ENCODE measurements at places on chromosomes 1 and 21.

DNA sequence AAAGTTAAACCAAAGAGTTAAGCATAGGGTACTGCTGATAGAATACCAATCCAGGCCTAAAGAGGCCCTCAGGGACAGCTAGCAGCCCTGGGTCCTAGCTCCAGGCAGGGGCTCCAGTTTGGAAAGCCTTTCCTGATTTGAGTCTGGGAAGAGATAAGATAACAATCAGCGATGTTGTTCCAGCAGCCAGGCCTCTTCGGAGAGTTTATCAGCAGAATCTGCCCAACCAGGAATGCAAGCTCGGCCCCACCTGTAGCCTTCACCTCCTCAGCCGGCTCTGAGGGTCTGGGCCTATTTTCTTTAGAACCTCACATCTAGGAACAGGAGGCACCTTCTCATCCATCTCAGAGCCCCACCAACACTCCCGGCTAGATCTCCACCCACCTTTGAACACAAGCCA is 42.6 kb downstream of the PLEKHA6 start:
- no peak for DNase-seq

DNA sequence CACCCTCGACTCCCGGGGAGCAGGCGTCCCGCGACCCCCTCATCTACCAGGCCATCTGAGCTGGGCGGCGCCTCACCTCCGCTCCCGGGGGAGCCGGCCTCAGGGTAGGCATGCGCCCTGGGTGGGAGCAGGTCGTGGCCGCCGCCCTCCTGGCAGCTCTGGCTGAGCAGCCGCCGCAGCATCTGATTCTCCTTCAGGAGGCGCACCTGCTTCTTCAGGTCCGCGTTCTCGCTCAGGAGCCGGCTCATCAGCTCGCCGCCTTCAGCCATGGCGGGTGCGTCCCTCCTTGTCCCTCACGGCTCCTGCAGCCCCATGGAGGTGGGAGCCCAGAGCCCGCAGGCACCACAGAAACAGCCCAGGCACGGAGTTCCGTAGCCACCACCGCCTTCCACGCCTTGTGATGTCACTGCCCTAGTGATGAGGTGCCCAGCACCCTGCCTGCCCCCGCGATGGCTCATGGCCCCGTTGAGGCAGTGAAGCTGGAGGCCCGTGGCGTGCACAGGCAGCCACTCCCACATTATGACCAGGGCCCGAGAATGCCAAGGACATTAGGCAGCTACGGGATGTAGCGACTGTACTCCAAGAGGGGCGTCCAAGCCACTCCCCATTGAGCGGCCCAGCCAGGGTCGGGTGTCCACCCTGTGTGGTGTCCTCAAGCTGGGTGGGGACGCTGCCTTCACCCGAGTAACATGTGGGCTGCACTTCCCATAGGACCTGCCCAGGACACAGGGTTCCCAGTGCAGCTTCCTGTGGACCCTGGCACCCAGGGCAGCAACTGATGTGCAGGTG is 1.5 kb downstream of the SPATC1L start:
- DNase-seq = no peak

- no peak for DNase-seq
These were observed 93.8 kb downstream of the CHD1L start for GRCh38 chr1:147336291-147336690.

GRCh38 chr1:231844986-231845502 is 218.5 kb downstream of the DISC1 start:
- no peak for DNase-seq

DNA sequence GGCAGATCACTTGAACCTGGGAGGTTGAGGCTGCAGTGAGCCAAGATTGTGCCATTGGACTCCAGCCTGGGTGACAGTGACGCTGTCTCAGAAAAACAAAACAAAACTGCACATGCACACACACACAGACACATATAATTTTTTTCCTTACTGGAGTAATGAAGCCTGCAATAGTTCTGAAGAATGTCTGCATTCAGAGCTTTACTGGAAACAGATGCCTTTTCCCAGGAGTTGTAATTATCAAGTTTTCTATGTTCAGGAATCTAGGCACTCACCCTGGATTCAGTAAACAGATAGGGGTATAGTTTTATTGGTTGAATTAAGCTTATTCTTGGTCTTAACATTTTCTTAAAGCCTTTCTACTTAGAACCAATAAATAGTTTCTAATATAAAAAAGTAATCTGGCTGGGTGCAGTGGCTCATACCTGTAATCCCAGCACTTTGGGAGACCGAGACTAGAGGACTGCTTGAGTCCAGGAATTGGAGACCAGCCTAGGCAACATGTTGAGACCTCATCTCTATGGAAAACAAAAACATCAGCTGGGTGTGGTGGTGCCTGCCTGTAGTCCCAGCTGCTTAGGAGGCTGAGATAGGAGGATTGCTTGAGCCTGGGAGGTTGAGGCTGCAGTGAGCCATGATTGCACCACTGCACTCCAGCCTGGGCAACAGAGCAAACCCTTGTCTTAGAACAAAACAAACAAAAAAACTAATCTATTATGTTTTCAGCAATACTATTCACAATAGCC is 15.8 kb downstream of the SPEN start:
- DNase-seq = no peak

DNA sequence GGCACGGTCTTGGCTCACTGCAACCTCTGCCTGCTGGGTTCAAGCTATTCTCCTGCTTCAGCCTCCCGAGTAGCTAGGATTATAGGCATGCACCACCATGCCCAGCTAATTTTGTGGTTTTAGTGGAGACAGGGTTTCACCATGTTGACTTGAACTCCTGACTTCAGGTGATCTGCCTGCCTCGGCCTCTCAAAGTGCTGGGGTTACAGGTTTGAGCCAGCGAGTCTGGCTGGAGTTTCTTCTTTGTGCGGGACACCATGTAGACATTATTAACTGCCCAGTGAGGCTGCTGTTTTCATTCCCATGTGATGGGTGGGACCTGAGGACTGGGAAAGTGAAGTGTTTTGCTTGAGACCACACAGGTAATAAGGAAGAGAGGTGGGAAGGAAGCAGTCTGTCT is 23.3 kb downstream of the PLA2G5 start:
- no peak for DNase-seq

DNA sequence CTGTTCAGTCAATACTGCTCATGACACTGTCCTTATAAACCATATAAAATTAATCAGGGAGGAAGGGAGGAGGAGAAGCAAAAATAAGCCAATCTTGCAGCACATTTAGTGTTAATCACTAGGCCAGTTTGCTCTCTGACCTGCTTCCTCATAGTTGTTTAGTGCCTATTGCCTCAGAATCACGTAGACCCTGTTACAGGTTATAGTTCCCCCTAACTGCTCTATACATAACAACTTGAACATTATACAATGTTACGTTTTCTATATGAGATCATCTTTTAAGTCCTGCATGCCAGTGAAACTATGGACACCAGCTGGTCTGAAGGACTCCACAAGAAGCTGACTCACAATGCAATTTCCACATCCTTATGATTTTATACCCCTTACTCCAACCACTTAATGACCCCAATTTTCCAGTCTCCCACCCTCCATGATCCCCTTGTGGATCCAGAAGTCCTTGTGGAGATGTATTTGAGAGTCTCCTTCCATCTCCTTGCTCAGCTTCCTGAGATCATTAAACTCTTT is 34.9 kb upstream of the TACSTD2 start:
- DNase-seq = no peak

DNA sequence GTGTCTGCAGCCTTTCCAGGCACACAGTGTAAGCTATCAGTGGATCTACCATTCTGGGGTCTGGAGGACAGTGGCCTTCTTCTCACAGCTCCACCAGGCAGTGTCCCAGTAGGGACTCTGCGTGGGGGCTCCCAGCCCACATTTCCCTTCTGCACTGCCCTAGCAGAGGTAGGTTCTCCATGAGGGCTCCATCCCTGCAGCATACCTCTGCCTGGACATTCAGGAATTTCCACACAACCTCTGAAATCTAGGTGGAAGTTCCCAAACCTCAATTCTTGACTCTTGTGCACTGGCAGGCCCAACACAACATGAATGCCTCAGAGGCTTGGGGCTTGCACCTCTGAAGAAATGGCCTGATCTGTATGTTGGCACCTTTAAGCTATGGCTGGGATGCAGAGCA is 6.8 kb downstream of the CRYZ start:
- no peak for DNase-seq

GRCh38 chr1:162327788-162328165 is 48.9 kb downstream of the SPATA46 start:
- no peak for DNase-seq

- no peak for DNase-seq
These were observed 42.6 kb upstream of the PIGV start for GRCh38 chr1:26745191-26745590.

GRCh38 chr1:213015099-213016050 is at the start of gene ANGEL2:
ANGEL2 (minus strand) TSS chr1:213015867; CDS start chr1:213015671, 196 bp downstream.
- DNase-seq = peak; percentile 85

DNA sequence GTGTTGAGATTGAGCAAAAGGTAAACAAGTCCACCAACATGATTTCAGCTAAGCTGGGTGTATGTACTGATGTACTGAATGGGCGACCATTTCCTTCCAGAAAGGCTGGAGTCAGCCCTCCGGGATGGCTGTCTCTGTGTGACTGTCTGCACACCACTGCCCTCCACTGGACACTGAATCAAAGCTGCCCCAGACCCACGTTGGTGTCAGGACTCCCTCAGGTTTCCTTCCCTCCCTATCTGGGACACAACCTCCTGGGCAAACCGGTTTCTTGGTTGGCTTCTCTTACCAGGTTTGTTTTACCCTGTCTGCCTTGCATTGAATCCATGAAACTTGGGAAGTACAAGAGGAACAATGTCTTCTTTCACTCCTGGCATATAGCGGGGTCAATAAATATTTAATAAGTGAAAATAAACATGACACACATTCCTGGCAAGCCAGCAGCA is 5.3 kb upstream of the SRP9 start:
- no peak for DNase-seq

DNA sequence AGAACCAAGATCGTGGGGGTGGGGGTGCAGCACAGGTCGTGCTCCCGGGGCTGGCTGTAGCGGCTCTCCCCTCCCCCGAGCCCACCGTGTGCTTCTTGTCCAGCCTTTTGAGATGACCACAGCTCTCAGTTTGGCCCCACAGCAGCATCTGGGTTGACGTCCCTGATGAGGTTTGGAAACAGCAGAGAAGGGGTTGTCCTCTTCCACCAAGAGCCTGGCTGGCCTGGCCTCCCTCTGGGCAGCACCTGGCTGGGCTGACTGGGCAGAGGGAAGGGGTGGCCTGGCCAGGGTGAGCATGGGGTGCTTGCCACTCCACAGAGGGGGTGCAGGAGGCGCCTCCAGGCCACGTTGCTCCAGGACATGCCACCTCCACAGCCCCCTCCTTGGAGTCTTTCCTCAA is 61.5 kb downstream of the SKI start:
- DNase-seq = no peak

GRCh38 chr1:248824301-248824700 is 1.4 kb downstream of the SH3BP5L start:
- no peak for DNase-seq

GRCh38 chr1:210244746-210245367 is 12.3 kb downstream of the SERTAD4 start:
- no peak for DNase-seq

Data from memory B cell (primary cell).